ENCODE measurements at places on chromosomes 3 and 15. TPM values are rescaled to one million over a fixed set of nuclear protein-coding genes. Genes with fewer than 3 reads are reported as not detected.

DNA sequence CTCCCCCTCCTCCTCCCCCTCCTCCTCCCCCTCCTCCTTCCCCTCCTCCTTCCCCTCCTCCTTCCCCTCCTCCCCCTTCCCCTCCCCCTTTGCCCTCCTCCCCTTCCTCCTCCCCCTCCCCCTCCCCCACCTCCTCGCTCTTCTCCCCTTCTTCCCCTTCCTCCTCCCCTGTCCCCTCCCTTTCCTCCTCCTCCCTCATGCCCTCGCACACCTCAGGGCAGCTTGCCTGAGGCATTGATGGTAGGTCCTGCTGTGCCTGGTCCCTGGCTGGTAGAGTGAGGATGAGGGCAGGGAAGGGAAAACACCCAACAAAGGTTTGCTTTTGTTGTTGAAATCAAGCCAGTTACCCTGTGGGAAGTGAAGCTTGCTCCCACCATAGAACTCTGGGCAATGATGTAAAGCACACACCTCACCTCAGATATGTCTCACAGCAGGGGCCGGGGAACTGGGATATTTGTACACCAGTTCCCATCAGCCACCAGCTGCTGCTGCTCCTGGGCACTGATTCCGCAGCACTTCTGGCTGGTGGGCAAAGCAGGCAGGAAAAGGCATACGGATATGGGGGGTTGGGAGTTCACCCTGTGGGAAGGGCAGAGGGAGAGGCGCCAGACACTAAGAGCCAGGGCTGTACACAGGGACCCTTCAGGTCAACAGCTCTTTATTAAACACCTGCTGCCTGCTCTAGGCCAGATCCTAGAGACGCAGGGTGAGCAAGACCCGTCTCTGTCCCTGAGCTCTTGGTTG, 13.8 kb downstream of the ISG20 start:
- DNase-seq = peak; percentile 18
- H3K36me3 ChIP-seq = peaks cover 52% of the 10 kb centered on the region
- H3K4me1 ChIP-seq = peaks cover 65% of the 10 kb centered on the region
- H3K27ac ChIP-seq = peak overlapping the region; percentile 68
- no peaks in the 10 kb centered on the region for H3K27me3 ChIP-seq

GRCh38 chr15:92415639-92416297, 22.1 kb downstream of the ST8SIA2 start:
- no peak overlapping the region for H3K27ac ChIP-seq
- H3K27me3 ChIP-seq = no peaks in the 10 kb centered on the region
- no peak overlapping the region for H3K4me3 ChIP-seq
- H3K36me3 ChIP-seq = no peaks in the 10 kb centered on the region
- DNase-seq = no peak
- no peaks in the 10 kb centered on the region for H3K4me1 ChIP-seq

DNA sequence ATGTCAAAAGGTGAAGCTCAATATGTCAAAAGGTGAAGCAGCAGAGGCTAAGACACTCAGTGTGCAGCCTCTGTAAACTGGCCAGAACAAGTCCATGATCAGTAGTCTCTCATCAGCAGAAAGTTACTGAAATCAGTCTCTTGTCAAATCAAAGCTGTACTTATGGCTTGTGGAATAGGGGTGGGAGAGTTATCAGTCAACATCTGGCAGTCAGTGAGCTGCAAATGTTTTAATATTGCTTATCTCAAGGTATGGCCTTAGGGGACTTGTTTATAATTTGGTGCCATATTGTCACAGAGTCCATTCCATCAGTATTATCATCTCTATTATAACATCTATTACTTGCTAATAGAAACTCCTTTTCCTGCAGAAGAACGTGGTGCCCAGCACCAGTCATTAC, 14.9 kb upstream of the WDR49 start:
- H3K36me3 ChIP-seq = peaks cover 4% of the 10 kb centered on the region
- no peak overlapping the region for H3K27ac ChIP-seq
- H3K27me3 ChIP-seq = no peaks in the 10 kb centered on the region

- no peaks in the 10 kb centered on the region for H3K36me3 ChIP-seq
- DNase-seq = no peak
- H3K27me3 ChIP-seq = no peaks in the 10 kb centered on the region
- H3K27ac ChIP-seq = no peak overlapping the region
- no peak overlapping the region for H3K4me3 ChIP-seq
- H3K4me1 ChIP-seq = no peaks in the 10 kb centered on the region
These were observed 9.2 kb upstream of the EPHA3 start for GRCh38 chr3:89098173-89098572.

DNA sequence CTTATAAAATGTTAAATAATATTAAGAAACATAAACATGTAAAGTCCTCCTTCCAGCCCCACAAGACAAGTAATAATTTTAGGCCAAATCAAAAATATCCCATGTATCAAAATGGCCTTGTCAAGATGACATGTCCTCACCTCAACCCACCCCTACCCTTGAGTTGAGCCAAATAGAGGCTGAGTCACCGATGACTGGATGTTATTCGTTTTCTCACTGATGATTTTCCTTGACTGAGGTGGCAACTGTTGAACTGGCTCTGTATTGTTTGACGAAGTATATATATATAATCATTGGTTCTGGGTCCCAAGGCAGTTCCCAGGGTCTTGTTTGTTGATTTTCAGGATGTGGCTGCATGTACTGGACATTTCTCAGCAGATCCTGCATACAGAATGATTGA, 75.3 kb downstream of the TMEM108 start:
- H3K27ac ChIP-seq = no peak overlapping the region
- H3K4me3 ChIP-seq = no peak overlapping the region
- H3K4me1 ChIP-seq = no peaks in the 10 kb centered on the region
- H3K36me3 ChIP-seq = no peaks in the 10 kb centered on the region
- DNase-seq = no peak

DNA sequence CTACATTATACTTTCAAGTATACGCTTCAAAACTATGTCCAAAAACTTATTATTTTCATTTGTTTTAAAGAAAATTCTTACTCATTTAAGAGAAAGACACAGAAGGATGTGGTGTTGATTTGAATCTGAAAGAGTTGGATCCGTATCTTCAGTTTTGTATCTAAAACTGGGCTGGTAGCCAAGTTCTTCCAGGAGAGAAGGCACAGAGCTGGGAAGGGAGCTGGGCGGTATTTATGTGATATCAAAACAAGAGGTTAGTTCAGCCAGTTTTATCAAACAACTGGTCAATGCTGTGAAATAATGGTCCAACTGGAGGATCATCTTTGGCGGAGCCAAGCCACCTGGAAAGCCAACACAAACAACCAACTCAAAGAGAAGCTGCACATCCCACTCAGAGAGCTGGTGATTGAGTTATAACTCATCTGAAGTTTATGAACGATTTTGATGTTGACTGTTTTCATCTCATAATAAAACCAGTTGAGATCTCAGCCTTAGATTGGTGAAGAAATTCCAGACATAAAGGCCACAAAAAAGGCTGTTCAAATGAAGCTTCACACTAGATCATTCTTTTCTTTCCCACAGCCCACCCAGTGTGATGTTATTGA, 489.6 kb upstream of the RASGRP1 start:
- H3K27ac ChIP-seq = no peak overlapping the region
- H3K4me1 ChIP-seq = no peaks in the 10 kb centered on the region
- DNase-seq = no peak
- no peak overlapping the region for H3K4me3 ChIP-seq
- H3K36me3 ChIP-seq = no peaks in the 10 kb centered on the region
- peaks cover 22% of the 10 kb centered on the region for H3K27me3 ChIP-seq

DNA sequence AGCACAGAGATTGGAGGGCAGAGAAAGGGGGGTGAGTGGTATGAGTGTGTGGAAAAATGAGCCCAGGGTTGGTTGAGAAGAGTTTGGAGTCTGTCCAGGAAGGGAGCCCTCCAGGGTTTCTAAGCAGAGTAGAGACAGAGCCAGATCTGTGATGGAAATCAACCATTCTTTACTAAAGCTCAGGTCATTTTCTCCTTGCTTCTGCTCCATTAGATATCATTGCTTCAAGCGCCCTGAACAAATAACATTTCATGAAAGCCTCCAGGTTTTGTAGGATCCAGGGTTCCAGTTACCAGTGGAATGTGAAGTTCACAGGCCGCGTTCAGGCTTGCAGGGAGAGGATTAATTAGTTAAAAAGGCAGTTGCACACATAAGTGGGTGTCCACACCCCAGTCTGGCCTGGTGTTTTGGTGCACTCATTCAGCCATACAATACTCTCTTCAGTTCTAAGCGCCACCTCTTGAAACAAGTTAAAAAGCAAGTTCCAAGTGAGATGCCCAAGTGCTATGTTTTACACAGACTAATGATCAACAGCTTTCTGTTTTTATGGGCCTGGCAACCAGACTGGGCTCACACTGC, 16.4 kb upstream of the BOC start:
- H3K27ac ChIP-seq = no peak overlapping the region
- no peak for DNase-seq
- no peak overlapping the region for H3K4me3 ChIP-seq
- no peaks in the 10 kb centered on the region for H3K4me1 ChIP-seq
- H3K27me3 ChIP-seq = peaks cover 16% of the 10 kb centered on the region

DNA sequence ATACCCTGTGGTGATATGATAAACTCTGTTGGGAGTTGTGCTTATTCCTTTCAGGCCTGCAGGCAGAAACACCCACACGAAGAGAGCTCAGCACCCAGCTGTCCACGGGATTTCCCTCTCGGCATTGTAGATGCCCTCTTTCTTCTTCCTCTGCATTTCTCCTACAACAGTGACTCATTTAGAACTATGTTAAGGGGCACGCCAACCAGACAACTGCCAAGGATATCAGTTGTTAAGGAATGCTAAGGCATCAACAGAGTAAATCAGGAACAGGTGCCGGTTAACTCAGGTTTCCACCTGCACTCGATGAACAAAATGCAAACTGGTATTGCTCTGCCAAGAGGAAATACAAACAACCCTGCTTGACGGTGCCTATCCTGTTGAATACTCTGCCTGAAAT, 270.0 kb upstream of the PEX5L start:
- no peaks in the 10 kb centered on the region for H3K4me1 ChIP-seq
- no peak overlapping the region for H3K4me3 ChIP-seq
- H3K36me3 ChIP-seq = no peaks in the 10 kb centered on the region
- no peak for DNase-seq
- H3K27ac ChIP-seq = no peak overlapping the region

- H3K4me3 ChIP-seq = no peak overlapping the region
- no peaks in the 10 kb centered on the region for H3K27me3 ChIP-seq
- DNase-seq = no peak
- H3K27ac ChIP-seq = no peak overlapping the region
- H3K36me3 ChIP-seq = no peaks in the 10 kb centered on the region
These were observed 576.4 kb upstream of the ROBO2 start for GRCh38 chr3:76463501-76463900.

GRCh38 chr3:139468399-139468798, 7.9 kb downstream of the RBP2 start:
- no peak overlapping the region for H3K4me3 ChIP-seq
- no peaks in the 10 kb centered on the region for H3K4me1 ChIP-seq
- DNase-seq = no peak
- no peaks in the 10 kb centered on the region for H3K27me3 ChIP-seq

DNA sequence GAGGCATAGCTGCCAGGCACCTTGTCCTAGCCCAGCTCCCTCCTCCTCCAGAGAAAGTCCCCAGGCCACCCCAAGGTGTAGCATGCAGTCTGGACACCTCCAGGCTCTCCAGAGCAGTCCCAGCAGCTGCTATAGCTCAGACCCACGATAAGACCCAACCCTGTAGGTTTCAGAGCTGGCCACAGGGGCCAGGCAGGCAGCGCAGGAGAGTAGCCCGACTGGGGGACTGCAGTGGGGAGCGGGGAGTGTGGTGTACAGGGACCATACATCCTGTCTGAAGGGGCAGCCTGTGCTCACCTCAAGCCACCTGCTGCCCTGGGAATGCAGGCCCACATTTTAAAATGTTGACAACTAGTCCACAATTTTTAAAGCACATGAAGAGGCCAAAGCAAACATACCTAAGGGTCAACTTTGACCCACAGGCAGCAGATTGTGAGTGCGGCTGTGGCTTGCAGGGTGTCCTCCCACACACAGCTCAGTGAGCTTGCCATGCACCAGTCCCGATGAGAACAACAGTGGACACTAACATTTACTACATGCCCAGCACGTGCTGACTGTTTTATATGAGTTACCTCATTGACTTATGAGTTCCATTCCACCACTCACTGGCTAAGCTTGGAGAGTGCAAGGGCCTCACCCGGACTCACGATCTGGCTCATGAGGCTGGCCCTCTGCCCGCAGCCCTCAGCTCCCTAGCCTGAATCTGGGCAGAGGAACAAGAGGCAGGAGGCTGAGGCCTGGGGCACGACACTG, 81.4 kb downstream of the DNAJB8 start:
- H3K27ac ChIP-seq = no peak overlapping the region
- no peak for DNase-seq
- no peaks in the 10 kb centered on the region for H3K27me3 ChIP-seq
- no peaks in the 10 kb centered on the region for H3K36me3 ChIP-seq

GRCh38 chr3:100128565-100128964, 14.3 kb upstream of the FILIP1L start:
- DNase-seq = no peak
- peaks cover 2% of the 10 kb centered on the region for H3K36me3 ChIP-seq
- no peak overlapping the region for H3K27ac ChIP-seq
- no peak overlapping the region for H3K4me3 ChIP-seq
- H3K27me3 ChIP-seq = no peaks in the 10 kb centered on the region

DNA sequence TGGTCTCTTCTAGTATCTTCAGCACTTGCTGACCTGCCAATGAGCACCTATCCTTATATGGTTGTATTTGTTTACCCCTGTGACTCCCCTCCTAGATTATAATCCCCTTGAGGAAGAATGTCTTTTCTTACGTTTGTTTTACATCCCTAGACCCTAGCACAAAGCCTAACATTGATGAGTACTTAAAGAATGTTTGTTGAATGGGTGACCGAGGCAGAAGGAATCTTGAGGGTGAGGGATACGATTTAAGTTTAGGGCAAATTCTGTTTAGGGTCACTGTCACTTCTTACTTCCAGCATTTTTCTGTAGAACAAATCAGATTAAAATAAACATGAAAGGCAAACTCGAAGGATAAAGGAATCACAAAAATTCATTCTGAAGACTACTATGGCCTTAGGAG, 80.9 kb upstream of the FAM98B start:
- H3K4me1 ChIP-seq = no peaks in the 10 kb centered on the region
- H3K27me3 ChIP-seq = peaks cover 21% of the 10 kb centered on the region
- no peak overlapping the region for H3K27ac ChIP-seq
- DNase-seq = no peak

The IQCF2 gene
- total RNA-seq = not detected

The ITGA11 gene
- total RNA-seq = 0.39 TPM

The SCN11A gene
- total RNA-seq = not detected

The STX19 gene
- total RNA-seq = not detected
